CD8-positive, alpha-beta memory T cell (primary cell): ENCODE measurements at places on chromosomes 1 and 21.

- DNase-seq: no peak
These were observed 436.8 kb upstream of the NR5A2 start for GRCh38 chr1:199590708-199591107.

GRCh38 chr1:41356752-41357151 lies 4.5 kb upstream of the FOXO6 start:
- no peak for DNase-seq

GRCh38 chr1:192256674-192257334 lies 60.0 kb upstream of the RGS21 start:
- DNase-seq: no peak

DNA sequence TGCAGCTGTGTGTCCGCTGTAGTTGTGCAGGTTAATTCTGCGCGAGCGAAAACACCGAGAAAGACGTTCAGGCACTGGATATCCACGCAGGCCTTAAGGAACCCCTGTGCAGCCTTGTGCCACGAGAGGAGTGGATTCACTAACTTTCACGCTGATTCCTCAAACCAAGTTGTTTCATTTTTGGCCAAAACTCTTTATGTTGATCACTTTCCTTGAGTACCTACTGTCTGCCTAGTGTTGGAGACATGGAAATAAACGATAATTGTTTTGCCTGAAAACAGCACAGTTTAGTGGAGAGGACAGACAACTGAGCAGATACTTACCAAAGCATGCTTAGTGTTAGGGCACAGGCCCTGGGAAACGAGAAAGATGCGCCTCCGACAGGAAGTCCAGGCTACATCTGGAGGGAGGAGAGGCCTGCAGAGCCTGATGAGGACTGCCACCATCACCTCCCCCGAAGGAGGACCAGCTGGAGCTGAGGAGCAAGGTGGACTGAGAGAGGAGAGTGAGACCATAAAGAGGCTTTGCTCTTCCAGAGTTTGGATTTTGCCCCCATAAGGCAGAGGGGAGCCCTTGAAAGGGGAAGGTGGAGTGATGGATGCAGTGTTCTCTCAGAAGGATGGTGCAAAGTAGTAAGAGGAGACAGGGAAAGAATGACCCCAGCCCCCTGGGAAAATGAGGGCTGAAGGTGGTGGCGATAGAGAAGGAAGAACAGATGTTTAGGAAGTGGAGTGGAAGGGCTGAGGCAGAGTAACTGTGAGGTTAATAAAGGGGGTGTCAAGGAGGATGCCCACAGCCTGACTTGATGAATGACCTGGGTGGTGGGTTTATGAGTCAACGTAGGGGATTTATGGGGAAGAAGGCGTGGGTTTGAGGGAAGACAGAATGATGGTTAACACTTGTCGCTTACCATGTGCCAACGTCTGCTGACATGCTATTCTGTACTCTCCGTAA lies 956 bp upstream of the SCAF4 start:
- DNase-seq: no peak

DNA sequence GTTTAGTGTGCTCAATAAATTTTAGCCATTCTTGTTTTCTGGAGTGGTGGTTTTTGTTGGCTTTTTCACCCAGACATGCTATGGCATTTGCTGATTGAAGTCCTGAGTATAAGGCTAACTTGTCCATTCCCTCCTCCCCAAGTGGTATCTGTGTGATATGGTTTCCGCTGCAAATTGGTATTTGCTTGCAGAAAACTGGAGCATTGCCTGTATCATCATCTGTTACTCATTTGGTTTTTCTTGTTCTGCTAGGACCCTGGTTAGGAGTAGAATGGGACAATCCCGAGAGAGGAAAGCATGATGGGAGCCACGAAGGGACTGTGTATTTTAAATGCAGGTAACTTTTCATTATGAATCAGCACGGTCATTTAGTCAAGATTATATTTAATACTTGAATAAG lies 34.0 kb downstream of the TBCE start:
- DNase-seq: no peak

- DNase-seq: no peak
These were observed 345.2 kb upstream of the CAMK1G start for GRCh38 chr1:209238356-209238755.

GRCh38 chr1:97796711-97797110 lies 124.1 kb downstream of the DPYD start:
- no peak for DNase-seq

DNA sequence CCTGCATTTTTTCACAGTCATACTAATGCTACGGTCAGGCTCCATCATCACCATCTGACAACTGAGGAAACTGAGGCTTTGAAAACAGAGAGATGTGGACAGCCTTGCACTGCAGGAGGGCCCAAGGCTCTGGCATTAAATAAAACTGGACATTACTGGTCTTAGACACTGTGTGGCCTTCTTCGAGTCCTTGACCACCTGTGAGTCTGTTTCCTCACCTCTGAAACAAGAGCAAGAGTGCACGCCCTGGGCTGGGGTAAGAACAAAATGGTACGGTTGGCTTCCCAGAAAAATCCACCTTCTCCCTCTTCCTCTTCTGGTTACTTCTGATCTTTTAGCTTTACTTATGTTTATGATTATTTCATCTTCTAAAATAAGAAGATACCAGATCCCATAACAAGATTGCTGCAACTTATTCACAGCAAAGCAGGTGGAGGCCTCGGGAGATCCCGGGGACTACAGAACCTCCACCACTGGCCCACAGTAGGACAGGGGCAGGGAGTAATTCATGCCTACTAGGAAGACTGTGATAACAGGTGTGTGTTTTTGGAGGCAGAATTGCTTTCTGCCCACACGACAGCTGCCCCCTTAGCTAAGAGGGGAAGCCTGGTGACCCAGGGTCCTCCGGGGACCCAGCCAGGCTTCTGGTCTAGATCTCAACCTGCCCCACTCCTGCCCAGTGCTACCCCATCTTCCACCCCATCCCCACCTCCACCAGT lies 156.4 kb upstream of the EDN2 start:
- no peak for DNase-seq

GRCh38 chr1:22914633-22915217 lies 57.9 kb downstream of the LACTBL1 start:
- DNase-seq: no peak

GRCh38 chr1:156600733-156601121 lies 552 bp downstream of the GPATCH4 start:
- DNase-seq: no peak

DNA sequence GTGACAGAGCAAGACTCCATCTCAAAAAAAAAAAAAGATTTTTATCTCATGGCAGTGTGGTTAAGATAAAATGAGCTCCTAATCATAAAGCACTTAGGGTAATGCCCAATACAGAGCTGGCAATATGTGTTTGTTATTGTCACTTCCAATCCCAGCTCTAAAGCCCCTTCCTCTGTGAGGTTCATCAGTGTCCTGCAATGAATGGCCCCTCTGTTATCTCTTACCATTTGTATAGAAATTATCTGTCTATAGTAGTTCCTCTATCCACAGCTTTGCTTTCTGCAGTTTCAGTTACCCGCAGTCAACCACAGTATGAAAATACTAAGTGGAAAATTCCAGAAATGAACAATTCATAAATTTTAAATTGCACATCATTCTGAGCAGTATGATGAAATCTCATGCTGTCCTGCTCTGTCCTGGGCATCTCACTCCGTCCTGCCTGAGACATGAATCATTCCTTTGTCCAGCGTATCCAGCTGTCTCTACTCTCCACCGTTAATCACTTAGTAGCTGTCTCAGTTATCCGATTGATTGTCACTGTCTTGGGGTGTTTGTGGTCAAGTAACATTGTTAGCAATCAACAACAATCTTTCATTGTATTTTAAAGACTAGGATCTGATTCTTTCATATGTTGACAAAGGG lies 50.2 kb upstream of the DNAH14 start:
- no peak for DNase-seq

GRCh38 chr1:176843352-176844297 lies 320.9 kb downstream of the ASTN1 start:
- no peak for DNase-seq

- no peak for DNase-seq
These were observed 35.1 kb downstream of the SLC2A1 start for GRCh38 chr1:42923367-42924081.

- no peak for DNase-seq
These were observed 3.0 kb downstream of the VAMP4 start for GRCh38 chr1:171738911-171739310.

DNA sequence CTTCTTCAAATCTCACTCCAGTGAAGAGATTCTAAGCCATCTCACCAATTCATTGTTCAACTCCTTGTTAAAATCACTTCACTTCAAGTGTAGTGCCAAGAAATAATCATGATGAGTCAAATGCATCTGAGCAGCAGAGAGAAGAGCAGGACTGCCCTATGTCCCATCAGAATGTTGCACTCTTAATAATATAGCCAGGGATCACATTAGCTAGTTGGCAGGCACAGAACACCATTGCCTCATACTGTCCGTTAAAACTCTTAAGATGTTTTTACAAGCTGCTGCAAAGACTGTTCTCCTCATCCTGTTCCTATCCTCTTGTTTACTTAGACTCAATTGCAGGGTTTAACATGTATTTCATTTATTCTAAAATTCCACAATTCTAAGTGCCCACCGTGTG lies 432.9 kb downstream of the PLPP3 start:
- no peak for DNase-seq

GRCh38 chr1:181028196-181028595 lies 5.5 kb upstream of the STX6 start:
- DNase-seq: no peak

- DNase-seq: no peak
These were observed 77.4 kb downstream of the S1PR1 start for GRCh38 chr1:101314244-101314643.

DNA sequence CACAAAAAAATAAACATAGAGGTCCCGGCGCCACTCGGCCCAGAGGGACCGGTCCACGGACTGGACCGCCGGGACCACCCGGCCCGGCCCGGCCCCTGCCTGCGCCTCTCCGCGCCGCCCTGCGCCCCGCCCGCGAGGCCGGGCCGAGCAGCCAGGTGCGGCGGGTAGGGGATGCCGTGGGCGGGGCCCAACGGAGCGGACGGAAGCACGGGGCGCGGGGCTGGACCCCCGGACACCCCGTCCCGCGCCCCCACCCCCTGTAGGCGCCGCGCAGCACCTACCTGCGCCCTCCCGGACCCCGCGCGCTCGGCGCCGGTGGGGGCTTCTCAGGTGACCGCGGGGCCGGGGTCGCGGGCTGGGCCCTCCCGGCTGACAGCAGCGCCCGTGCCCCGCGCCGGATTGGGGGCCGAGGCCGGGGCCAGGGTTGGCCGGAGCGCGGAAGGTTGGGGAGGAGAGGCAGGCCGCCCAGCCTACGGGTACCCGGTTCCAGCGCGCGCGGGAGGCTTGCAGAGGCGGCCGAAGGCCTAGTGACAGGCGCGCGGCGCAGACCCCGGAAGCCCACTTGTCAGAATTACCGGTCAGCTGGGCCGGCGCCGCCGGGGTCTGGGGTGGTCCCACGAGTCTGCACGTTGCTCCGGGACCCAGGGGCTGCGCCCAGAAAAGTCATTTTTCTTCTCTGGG lies 351.9 kb upstream of the CAMK1G start:
- DNase-seq: no peak

- no peak for DNase-seq
These were observed 14.5 kb upstream of the ERRFI1 start for GRCh38 chr1:8040586-8040985.

- no peak for DNase-seq
These were observed 39.2 kb upstream of the SERBP1 start for GRCh38 chr1:67469431-67469830.

- no peak for DNase-seq
These were observed 15.3 kb upstream of the RNF187 start for GRCh38 chr1:228471762-228472398.

DNA sequence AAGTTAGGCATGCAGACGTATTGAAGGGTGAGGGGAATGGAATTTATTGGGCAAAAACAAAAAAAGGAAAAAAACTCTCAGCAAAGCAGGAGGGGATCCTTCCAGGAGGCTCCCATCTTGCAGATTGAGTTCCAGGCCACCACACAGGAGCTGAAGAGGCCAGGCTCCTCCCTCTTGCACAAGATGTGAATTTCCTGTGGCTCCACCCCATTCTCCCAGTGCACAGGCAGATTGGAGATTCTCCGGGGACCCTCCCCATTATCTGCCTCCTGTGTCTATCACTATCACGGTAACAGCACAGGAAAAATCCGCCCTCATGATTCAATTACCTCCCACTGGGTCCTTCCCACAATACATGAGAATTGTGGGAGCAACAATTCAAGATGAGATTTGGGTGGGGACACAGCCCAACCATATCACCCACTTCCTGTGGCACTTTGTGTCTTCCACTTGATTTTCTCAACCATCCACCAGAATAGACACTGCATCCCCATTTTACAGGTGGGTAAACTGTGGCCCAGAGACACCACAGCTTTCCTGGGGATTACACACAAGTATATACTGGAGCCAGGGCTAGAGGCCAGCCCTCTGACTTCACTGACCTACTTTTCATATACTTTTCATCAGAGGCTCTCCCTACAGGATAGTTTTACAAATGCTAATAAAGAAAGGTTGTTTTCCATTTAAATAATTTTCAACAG lies 18.9 kb upstream of the COL6A1 start:
- DNase-seq: no peak

DNA sequence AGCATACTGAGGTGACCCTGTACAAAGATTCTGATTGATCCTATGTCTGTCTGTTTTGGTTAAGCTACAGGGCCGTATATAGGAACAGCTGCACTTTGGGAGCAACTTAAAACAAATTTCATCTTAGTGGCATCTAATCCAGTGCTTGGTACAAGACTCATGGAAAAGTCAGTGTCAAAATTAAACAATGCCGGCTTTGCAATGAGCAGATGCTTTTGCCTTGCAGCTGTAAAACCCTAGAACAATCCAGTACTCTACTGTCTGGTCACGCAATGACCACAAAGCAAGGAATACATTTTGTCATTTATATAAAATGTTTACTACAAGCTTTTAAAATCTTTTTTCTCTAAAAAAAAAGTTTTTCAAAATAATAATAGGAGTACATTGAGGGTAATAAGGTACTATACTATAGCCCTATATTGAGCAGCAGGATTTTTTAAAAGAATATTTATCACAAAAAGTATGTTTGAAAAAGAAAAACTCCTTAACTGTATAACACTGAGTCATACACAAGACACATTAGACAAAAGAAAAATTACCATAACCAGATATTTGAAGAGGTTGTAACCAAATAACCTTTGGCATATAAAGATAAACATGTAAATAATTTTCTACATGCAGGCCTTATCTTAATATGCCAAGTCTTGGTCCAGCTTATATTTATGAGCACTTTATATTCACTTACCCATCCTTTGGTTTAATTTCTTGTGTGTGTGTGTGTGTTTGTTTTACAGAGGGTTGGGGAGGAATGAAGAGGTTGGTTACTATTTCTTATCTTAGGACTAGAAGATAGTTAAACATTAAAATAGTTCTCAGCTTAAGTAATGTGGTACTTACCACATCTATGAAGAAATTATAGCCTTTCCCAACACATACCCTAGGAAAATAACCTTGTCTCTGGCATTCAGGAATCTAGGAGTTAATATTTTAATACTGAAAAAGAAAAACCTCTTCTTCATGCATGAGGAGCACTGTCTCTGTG lies 262.3 kb downstream of the FAF1 start:
- no peak for DNase-seq

- DNase-seq: no peak
These were observed 24.4 kb downstream of the OR10R2 start for GRCh38 chr1:158496374-158496773.

- DNase-seq: no peak
These were observed 145.9 kb downstream of the PGBD5 start for GRCh38 chr1:230280054-230280795.

- no peak for DNase-seq
These were observed 277.6 kb downstream of the PTBP2 start for GRCh38 chr1:96999191-96999590.
